Activated CD4-positive, alpha-beta memory T cell treated with anti-CD3 and anti-CD28 coated beads for 36 hours (primary cell): ENCODE measurements at places on chromosomes 5 and 9.

GRCh38 chr9:134871697-134872340 is 8.8 kb upstream of the FCN2 start:
- no peak for DNase-seq

DNA sequence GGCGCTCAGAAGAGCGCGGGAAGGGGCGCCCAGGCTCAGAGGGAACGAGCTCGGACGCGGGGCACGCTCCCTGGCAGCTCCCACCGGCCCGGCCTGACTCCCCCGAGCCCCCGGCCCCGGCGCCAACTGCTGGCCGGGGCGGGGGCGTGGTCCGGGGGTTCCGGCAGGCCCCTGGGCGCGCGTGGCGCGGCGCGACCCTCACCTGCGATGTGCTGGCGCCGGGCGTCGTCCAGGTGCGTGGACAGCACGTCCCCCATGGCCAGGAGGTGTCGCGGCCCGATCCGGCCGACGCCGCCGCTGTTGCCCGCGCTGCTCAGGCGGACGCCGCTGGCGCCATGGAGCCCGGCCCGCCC is 43.5 kb upstream of the STXBP1 start:
- DNase-seq, result no peak

DNA sequence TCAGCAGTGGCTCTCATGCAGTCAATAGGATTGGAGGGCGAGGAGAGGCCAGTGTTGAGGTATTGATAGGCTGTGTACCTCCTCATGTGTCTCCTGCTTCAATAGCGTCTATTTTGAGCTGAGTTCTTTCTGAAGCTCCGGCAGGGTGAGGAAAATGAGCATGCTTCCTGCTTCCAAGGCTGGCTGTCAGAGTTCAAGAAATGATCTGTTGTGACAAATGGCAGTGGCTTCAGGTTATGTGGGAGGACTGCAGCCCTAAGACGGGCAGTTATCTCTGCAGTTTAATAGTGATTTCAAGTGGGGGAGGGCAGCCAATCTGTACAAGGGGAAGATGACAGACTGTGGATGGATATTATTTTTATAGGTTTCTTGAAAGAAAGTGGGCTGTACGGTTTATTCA is 54.0 kb upstream of the CXCL14 start:
- DNase-seq, result no peak

DNA sequence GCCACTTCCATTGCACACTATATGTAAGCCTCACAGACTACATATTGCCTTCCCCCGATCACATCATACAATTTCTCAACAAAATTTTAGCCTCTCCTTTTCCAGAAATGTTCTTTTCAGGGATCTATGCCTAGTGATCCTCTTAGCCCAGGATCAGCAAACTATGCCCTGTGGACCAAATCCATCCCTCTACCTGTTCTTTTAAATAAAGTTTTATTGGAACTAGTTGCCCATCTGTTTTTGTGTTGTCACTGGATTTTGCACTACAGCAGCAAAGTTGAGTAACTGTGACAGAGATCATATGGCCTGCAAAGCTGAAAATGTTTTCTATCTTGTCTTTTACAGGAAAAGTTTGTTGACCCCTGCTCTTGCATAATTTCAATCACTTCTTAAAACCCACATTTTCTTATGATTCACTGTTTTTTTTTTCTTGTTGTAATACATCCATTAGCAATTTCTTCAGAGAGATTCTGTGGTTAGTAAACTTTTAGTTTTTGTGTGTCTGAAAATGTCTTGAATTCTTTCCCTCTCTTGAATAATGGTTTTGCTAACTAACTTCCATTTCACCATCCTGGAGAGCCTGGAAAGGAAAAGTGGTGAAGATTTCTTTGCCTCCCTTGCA is 7.1 kb downstream of the TXNDC8 start:
- DNase-seq, result no peak

GRCh38 chr9:131848570-131849160 is 108.8 kb upstream of the RAPGEF1 start:
- DNase-seq, result no peak

DNA sequence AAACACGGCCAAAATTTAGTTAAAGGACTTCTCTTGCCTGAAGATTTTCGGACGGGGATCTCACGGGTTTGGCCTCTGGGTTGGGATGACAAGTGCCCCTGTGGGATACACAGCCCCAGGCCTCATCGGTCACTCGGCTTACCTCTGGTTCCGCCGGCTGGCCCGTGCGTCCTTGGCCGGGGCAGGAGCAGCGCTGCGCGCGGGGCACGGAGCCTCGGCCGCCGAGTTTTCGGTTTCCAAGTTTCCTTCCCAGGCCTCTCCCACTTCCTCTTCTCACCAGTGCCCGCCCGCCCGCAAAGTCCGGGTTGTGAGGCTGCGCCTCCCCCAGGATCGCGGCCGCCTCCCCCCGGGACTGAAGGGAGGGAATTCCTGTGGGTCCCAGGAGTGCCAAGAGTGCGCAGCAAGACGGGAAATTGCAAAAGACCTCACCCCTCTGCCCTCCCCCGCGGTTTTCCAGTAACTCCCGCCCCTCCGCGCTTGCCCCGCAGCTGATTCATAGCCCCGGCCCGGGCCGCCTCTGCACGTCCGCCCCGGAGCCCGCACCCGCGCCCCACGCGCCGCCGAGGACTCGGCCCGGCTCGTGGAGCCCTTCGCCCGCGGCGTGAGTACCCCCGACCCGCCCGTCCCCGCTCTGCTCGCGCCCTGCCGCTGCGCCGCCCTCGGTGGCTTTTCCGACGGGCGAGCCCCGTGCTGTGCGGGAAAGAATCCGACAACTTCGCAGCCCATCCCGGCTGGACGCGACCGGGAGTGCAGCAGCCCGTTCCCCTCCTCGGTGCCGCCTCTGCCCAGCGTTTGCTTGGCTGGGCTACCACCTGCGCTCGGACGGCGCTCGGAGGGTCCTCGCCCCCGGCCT is at the start of gene OSMR:
TSS of gene OSMR (plus strand) at position 487 of the 853 bp plus-strand sequence. CDS start 23,033 bp downstream, outside the sequence.
- peak; percentile 58 for DNase-seq

DNA sequence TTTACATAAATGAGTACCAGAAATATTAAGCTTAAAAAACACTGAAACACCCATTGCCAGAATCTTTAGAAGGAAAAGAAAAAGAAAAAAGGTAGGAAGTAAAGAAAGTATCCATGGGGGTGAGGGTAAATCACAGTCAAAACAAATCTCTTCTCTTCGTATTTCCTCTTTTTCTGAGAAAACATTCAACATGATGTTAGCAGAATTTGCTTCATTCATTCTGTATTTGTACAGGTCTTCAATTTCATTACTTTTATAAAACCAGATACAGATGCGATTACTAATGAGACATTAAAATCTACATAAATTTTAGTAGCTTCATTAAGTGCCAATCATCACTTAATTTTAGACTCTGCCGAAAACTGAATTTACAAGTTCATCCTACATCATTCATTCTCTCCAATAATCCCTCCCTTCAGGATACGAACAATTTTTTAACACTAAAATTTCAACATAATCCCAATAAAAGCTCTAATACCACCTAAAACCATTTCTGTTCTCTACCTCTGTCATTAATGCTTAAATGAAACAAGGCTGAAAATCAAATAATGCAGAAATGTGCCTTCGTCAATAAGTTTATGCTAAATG is 7.0 kb downstream of the NR3C1 start:
- DNase-seq, result no peak

DNA sequence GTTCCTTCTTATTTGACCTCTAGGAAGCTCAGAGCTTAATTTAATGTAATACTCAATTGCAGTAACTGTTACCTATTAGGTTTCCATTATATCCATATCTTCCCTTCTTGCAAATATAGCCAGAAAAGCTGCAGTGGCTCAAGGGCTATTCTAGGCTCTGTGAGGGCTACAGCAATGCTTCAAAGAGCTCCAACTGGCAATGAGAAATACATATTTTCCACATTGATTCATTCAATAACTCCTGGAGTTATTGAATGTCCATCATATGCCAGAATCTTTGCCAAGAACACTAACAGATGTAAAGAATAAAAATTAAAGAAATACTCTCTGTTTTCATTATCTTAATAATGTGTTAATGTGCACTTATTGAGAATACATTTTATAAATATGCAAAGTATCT is 396.9 kb upstream of the PAPPA start:
- DNase-seq, result no peak

DNA sequence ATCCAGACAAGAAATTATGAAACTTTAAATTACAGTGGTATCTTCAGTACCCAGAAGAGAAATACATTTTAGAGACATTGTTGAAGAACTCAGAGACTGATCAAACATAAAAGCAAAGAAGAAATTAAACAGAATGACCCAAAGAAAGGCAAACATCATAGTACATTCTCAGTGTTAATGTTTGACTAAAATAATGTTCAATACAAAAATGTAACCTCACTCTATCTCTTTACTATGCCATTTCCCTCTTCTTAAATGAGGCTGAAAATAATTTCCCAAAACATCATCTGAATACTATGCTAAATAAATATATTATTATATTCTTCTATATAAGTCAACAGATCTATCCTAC is 22.8 kb downstream of the TMEM161B start:
- DNase-seq, result no peak

GRCh38 chr9:130458027-130458803 is 13.5 kb downstream of the ASS1 start:
- no peak for DNase-seq

- no peak for DNase-seq
Observed at GRCh38 chr9:137089232-137089947, 2.6 kb downstream of the MAN1B1 start.

- DNase-seq, result no peak
Observed at GRCh38 chr5:13632676-13633075, 311.8 kb downstream of the DNAH5 start.

- no peak for DNase-seq
Observed at GRCh38 chr5:80246001-80246758, 9.7 kb downstream of the SERINC5 start.

DNA sequence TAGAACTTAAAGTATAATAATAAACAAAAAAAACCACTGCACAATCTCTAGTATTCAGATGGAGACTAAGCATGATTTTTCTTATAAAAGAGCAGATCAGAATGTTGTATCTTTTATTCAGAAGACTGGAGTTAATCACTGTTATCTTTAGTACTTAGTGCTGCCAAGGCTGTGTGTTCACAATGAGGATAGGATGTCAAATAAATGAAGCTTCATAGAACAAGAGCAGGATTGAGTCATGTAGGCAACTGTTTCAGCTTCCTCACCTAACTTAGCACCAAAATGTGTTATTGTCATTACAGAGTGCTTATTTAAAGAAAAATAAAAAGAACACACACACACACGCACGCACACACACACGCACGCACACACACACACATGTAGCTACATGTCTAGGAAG is 58.1 kb upstream of the CDKN2B start:
- no peak for DNase-seq

DNA sequence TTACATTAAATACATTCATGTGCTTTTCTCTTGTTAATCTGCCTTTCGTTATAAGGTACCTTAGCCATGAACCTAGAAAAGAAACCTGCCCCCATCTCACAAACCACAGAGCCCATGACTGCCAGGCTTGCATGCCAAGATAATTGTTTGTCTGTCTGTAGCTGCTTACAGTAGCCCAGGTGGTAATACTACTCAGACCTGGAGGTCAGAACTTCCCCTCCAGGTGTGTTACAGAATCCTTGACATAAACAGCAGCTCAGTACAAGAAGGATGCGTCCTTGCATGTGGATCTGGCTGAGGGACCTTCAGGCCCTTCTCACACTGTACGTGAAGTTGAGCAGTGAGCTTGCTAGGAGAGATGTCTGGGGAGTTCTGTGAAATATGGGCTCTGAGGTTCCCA is 291.4 kb downstream of the CSNK1G3 start:
- DNase-seq, result no peak

GRCh38 chr5:25713259-25713658 is 1068.5 kb upstream of the CDH10 start:
- no peak for DNase-seq

DNA sequence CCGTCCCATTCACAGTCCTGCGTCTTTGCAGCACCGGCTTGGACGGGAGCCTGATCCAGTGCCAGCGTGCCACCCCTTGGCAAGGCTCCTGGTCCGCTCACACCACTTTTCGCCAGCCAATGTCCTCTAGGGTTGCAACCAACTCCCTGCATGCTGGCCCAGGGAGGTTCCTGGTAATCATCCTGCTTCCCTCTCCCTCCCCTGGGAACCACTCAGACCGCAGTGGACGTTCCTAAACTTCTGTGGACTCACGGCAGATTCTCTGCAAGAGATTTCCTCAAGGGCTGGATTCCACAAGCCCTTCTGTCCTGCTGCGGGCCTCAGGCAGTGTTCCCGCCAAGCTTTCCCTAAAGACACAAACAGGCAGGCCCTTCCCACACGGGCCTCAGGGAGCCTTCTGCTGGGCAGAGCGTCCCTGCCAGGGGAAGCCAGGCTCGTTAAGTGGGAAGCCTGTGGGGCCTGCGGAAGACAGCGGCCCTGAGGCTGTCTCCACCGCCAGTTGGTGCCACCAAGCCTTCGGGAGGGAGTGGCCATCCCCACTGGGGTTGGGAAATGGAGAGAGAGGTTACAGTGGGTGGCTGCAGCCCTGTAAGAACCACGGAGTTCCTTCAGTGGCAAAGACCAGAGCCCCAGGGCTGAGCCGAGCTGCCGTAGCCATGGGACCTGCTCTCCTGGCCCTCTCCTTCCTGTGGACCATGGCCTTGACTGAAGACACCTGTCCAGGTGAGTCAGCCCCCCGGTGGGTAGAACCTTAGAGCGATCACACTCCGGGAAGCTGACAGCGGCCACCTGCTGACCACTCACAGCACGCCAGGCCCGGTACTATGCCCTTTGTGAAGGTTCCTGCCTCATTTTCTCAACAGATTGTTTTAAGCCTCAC is 16.4 kb upstream of the FCN2 start:
- DNase-seq, result no peak

GRCh38 chr9:131769361-131769760 is 29.5 kb upstream of the RAPGEF1 start:
- no peak for DNase-seq

- DNase-seq, result no peak
Observed at GRCh38 chr9:69937360-69937759, 106.3 kb upstream of the MAMDC2 start.

- DNase-seq, result no peak
Observed at GRCh38 chr5:148853868-148854267, 27.5 kb downstream of the ADRB2 start.

GRCh38 chr5:50744776-50745175 is 78.3 kb downstream of the PARP8 start:
- DNase-seq, result no peak

- peak; percentile 57 for DNase-seq
Observed at GRCh38 chr5:116576053-116576713, 1.6 kb upstream of the SEMA6A start.

- no peak for DNase-seq
Observed at GRCh38 chr9:120366644-120367019, 213.3 kb downstream of the CDK5RAP2 start.

- DNase-seq, result no peak
Observed at GRCh38 chr5:55625589-55625909, 86.6 kb downstream of the SLC38A9 start.

- DNase-seq, result no peak
Observed at GRCh38 chr9:129480227-129480626, 140.7 kb downstream of the C9orf50 start.

DNA sequence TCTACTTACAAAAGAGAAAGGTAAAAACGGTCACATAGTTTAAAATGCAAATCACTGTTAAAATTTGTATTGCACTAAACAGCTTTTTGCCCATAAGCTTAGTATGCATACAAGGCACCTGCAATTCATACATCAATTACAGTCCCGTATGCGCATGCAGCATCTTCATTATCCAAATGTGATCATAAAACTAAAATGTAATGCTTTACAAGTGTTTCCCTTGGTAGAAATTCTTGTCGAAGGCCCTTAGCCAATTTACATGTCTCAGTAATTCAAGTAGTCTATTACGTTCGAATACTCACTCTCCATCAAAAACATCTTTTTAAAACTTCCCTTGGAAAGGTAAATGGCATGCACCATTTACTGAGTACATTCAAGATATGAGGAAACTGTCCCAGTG is 32.6 kb downstream of the TRPM6 start:
- no peak for DNase-seq

GRCh38 chr5:1285883-1286291 is 9.0 kb downstream of the TERT start:
- no peak for DNase-seq

- no peak for DNase-seq
Observed at GRCh38 chr5:61809651-61810050, 477.6 kb downstream of the ZSWIM6 start.
